ENCODE measurements at places on chromosomes 2 and 18.

DNA sequence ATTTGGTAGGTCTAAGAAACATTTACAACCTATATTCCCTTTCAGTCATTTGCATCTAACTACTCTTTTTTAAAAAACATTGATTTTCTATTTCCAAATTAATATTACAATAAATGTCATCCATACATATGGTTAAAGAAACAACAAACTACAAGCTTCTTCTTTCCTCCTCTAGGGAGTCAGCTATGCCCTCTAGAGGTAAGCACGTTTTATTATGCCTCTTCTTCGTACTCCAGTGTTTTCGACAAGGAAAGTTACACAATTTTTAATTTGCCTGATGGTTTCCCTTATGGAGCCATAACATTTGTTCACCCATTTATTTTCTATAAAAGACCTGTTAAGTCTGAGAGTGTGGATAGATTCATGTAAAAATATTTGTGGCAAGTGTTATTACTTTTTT, 183.4 kb upstream of the CDH7 start:
- no peak for DNase-seq

- DNase-seq, result no peak
These were observed 127.0 kb upstream of the FZD5 start for GRCh38 chr2:207896525-207897285.

DNA sequence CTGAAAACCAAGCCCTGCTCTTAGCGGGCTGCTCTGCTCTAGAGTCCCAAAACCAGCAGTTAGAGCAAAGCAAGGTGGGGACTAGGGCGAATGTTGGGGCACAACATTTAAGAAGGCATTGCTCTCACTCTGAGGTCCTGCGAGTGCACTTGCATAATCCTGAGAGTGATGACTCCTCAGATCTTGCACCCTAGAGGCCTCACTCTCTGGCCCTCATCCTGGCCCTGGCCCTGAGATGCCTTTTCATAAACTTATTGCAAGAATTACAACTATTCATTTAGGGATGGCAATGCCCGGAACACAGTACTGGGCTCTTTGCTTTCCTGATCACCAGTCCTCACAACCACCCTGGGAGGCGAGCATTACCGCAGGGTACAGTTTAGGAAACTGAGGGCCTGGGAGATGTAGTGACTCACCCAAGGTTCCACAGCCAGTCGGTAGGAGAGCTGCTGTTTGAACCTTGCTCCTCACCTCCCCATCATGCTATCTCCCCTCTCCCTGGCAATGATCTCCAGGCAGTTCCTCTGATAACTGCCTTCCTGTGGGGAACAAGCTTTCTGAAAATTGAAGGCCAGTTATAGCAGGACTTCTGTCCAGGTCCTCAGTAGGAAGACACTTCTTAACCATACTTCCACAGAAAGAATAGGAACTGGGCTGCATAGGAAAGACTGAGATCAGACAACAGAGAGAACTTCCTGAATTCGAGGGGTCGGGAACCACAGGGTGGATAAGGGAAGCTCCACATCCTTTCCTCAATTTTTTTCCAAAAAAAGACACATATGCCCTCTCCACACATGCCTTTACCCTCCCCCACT, 91.3 kb downstream of the TNS1 start:
- no peak for DNase-seq

GRCh38 chr2:208010506-208010905, 14.8 kb downstream of the PLEKHM3 start:
- no peak for DNase-seq

DNA sequence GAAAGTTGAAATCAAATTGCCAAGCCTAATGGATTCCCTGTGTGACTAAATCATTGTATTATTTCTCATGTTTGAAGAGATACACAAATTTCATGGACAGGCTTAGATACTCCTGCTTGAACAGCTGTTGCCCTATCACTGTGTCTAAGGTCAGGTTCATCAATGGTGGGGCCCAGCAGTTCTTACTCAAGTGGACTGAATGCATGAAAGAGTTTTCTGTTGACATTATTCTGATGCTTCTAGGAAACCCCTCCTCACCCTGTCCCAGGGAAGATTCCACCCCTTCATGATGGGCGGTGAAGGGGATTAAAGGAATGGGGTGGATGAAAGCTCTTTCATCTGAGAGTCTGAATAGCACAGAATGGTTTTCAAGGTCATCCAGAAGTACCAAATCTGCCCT, 148.8 kb downstream of the INO80D start:
- no peak for DNase-seq

- no peak for DNase-seq
These were observed 6.3 kb downstream of the EPC2 start for GRCh38 chr2:148650881-148651280.

DNA sequence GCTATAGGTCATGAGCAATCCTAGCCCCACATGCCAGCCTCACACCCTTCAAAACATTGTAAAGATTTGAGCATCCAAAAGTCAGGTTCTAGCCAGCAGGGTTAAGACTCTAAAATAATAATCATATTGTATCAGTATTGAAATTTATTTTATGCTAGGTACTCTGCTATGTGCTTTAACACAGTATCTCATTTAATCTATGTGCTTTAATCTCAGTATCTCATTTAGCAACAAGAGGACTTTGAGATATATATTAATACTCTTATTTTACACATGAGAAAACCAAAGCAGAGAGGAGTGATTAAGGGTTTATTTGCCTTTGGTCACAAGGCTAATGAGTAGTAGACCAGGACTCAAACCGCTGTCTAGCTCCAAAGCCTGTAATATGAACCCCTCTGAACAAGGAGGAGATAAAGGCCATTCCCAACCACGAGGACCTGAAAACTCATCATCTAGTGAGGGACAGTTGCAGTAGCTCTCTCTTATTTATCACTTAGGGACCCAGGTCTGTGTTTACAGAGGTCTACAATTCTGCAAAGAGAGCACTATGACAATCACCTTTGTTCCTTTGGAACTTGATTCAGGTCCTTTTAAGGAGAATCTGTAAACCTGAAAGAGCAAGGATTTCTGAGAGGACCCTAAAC, 116.5 kb upstream of the SERTAD2 start:
- no peak for DNase-seq

Measured in stimulated activated naive CD4-positive, alpha-beta T cell treated with Interleukin-2 at 50 U/mL for 16 hours (primary cell).